ENCODE measurements at places on chromosomes 6 and 20.

DNA sequence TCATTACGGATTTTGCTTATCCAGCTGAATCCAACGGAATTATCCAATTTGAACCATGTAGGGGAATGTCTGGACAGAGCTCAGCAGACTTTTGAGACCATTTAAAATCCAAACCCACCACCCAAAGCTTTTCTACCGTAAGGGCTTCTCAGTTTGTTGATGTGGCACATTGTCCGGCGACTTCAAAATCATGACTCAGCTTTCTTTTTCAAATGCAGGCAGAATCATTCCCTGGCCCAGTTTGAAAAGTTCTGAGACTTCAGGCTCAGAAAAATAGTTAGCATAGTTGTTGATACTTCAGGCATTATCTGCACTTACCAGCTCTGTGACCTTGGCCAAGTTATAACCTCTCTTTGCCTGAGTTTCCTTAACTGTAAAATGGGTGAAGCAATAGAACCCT, 182.2 kb downstream of the PTPRT start:
- DNase-seq, result no peak

GRCh38 chr20:4829514-4830215, 108.0 kb downstream of the PRND start:
- DNase-seq, result no peak

GRCh38 chr6:134446218-134446848, 128.4 kb upstream of the SGK1 start:
- DNase-seq, result no peak

- no peak for DNase-seq
These were observed at the start of gene DDO for GRCh38 chr6:110415086-110415916. TSS of gene DDO (minus strand) at chr6:110415575. CDS start at chr6:110413462, 2,113 bp downstream.

GRCh38 chr6:152552616-152553209, 84.4 kb downstream of the SYNE1 start:
- DNase-seq, result peak; percentile 42

GRCh38 chr6:127279815-127280214, 13.2 kb downstream of the RNF146 start:
- no peak for DNase-seq

DNA sequence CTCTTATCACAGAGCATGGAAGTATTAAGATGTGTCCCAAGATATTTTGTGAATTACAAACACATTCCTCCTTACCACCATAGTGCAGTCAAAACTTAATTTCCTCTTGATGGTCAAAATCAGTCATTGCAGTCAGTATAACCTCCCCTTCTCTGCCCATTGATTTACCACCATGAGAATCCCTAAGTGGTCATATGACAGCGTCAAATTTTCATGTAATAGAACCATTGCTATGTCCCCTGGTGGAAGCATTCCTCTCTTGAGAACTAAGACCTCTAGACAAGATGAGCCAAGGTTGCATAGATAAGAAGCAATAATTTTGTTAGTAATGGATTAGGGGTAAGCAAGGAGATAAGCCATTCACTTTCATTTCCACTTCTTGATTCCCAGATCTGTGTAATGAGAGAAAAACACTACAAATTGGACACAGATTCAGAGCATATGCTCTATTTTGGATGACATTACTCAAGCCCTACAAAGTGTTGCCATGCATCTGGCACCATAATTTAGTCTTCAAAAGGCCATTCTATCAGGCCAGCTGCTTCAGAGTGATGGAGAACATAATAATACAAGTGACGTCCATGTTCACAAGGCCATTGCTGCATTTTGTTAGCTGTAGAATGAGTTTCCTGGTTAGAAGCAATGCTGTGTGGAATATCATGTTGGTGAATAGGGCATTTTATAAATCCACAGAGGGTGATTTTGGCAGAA, 49.6 kb upstream of the PDE7B start:
- DNase-seq, result no peak

- no peak for DNase-seq
These were observed 21.7 kb downstream of the KCNK5 start for GRCh38 chr6:39207416-39208222.

DNA sequence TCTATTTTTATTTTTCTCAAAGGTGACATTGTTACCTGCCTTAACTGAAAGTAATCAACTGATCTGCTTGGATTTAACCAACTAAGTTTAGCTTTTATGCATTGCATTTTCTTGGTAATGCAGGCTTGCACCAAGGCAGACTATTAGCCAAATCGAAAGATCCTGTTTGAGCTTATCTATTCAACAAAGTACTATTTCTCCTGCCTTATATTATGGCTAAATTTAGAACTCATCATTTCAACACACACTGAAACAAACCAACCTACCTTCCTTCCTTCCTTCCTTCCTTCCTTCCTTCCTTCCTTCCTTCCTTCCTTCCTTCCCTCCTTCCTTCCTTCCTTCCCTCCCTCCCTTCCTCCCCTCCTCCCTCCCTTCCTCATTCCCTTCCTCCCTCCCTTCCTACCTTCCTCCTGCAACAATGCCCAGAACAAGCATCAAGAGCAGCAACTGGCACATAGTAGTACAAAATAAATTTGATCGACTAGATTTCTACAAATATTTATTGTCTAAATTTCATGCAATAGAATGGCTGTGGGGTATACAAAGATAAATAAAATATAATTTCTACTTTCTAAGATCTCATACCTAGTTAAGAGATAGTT, 17.0 kb upstream of the RNF182 start:
- DNase-seq, result no peak

DNA sequence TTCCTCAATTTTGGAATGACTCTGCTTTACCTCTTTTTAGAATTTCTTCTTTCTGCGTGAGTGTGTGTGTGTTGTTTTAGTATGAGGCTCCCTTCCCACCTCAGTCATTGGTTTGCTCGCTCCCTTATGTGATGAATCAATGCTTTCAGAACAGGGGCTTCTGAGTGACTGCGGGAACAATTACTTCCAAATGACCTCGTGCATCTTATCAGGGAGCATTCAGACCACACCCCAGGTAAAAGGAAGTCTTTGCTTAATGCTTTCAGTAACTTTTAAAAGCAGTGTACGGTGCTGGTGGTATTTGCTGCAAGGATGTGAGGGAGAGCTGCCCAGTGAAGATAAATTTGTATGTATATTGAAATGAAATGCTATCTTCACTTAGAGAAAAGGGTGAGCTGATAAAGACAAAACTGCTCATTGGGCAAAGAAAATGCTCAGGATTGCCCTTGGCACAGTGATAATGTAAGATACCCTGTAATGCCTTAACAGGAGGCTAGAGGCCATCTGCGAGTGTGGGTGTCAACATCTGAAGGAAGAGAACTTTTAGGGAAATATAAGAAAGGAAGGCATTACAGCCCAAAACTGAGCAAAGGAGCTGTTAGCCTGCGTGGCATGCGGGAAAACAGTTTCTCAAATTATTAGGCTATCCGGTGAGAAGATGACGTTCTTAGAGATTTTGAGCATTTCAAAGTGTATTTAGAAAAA, at the start of gene MLIP:
Gene MLIP (plus strand): TSS at position 103 of the 705 bp plus-strand sequence. CDS start 37 bp downstream, at position 140.
- DNase-seq, result no peak

DNA sequence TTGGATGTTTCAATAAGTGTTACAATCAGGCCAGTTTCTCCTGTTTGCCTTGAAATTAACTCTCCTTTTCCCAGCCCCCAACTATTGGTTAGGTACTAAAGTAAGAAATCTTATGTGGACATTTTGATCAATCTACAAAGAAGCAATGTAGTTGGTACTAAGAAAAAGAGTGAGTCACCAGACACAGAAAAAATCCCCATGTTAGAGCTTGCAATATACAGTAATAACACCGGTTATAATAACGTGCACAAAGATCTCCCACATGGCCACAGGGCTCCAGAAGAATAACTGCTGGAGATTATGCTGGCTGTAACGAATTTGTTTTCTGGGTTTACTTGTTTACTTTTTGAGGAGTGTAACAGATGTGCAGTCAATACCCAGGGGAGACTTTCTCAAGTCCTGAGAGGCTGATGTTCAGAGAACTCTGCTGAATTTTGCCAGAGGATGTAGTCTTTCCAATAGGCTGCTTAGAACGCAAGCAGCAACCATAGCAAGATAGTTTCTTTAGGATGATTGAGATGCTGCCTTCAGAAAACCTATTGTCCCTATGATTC, 166.2 kb upstream of the SPACA1 start:
- DNase-seq, result no peak

GRCh38 chr20:7459083-7459482, 481.2 kb downstream of the HAO1 start:
- no peak for DNase-seq

GRCh38 chr6:52598123-52598823, 21.4 kb upstream of the TRAM2 start:
- no peak for DNase-seq

GRCh38 chr6:90336388-90336947, 39.8 kb upstream of the BACH2 start:
- DNase-seq, result no peak

DNA sequence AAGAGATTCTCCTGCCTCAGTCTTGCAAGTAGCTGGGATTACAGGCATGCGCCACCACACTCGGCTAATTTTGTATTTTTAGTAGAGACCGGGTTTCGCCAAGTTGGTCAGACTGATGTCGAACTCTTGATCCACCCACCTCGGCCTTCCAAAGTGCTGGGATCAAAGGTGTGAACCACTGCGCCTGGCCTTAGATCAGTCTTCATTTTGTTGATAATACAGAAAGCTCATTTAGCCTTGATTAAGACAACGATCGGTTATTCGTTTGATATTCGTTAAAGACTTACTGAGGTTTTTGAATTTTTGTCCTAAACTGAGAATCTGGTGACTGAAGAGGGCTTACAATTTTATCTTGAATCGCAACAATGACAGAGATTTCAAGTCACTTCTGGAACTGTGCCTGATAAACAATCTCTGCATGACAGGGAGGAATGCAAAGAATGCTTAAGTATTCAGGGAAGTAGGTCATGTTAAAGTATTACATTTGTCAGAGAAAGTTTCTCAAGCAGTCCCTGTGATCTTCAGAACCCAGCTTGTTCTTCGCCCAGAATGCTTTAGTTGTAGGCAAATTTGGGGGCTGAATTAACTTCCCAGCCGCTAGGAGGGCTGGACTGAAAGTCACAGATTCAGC, 14.8 kb downstream of the AKAP12 start:
- DNase-seq, result no peak

- DNase-seq, result no peak
These were observed 714.5 kb upstream of the EYS start for GRCh38 chr6:66421570-66421969.

DNA sequence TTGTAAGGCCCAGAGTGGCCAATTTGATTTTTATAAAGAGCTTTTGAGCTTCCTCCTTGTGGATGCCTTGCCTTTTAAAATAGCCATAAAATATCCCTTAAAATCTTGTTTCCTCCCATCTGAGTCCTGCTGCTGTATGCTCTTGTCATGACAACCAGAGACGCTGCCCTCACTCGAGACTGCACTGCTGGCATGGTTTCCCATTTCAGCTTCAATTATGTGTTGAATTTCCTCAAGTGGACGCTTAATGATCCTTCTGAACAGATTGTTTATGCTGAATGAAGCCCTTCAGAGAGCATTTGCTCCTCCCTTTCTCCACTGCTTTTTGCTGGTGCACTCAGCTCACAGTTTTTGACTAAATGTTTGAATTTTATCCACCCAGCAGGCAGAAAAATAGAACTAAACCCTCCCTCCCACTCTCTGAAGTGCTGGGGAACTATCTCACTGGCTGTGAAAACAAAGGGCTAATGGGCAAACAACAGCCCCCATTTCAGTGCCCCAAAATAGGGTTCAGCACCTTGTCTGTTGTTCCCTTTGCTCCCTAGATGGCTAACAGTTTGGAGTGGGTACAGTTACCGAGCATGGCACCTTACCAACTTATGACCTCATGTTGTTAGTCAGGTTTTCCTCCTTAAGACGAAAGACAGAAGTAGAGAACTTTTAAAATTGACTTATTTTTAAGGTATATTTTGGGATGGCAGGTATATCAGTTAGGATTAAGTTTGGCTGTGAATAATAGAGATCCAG, 45.5 kb upstream of the RNF8 start:
- DNase-seq, result no peak

GRCh38 chr6:127073222-127073621, 45.2 kb upstream of the RSPO3 start:
- no peak for DNase-seq

GRCh38 chr20:49326026-49326425, 48.2 kb upstream of the ZNFX1 start:
- no peak for DNase-seq

GRCh38 chr6:134822920-134823709, 126.8 kb downstream of the ALDH8A1 start:
- peak; percentile 83 for DNase-seq

DNA sequence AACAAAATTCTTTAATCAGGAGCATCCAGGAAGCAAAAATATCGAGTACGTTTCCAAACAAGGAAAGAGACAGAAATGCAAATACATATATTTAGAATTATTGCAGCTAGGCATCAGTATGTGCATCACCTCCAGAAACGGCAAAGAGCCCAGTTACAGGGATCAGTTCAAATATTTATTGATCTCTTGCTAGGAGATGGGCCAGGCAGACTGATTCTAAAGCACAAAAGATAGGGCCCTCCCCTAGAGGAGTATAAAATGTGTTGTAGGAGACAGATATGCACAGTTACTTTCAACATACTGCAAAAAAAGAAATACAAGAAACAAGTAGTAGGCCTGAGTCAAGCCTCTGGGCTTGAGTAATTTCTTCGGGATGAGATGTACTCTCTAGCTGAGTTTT, 80.7 kb upstream of the NHSL1 start:
- no peak for DNase-seq

GRCh38 chr6:170167657-170168159, 123.2 kb downstream of the DLL1 start:
- no peak for DNase-seq

GRCh38 chr20:31712564-31713311, 9.9 kb downstream of the BCL2L1 start:
- peak; percentile 70 for DNase-seq

GRCh38 chr6:66508433-66508832, 801.4 kb upstream of the EYS start:
- no peak for DNase-seq

DNA sequence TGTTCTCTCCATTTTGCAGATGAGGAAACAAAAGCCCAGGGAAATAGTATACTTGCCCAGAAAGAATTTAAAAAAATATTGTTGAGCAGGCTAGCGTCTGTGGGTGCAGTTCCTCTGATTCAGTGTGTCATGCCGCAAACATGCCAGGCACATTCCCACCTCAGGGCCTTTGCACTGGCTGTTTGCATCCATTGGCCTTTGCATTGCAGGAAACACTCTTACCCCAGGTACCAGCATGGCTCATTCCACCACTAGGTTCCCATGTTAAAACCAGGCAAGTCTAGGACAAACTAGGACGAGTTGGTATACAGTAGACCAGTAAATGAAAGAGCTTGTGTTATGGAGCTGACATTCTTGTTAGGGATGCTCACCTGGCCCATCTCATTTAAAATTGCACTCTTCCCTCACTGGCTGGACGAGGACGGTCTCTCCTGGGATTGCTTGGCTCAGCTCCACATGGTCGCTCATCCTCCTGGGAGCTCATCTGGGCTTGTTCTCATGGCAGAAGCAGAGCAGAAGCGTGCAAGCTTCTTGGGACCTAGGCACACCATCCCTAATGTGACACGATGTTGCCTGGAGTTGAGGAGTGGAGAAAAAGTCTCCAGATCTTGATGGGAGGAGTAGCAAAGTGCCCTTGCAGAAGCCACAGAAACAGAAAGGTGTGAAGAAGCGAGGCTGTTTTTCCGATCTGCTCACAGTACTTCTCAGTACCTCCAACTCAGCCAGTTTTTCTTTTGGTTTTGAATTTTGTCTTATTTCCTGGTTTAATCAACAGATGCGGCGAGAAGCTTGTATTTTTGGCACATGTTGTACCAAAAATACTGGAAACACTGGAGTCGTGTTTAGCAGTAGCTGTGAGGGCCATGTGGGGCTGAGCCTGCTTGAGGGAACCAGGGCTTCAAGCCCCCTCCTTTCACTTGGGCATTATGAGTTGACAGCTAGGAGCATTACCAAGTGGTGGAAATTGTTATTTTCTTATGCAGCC, 13.9 kb downstream of the ZNF831 start:
- DNase-seq, result no peak

- no peak for DNase-seq
These were observed 129.1 kb downstream of the DST start for GRCh38 chr6:56513631-56514030.

Measured in HFF-Myc (cell line).